Vagina (tissue), 2 donors: ENCODE measurements at places on chromosomes 4 and X.

DNA sequence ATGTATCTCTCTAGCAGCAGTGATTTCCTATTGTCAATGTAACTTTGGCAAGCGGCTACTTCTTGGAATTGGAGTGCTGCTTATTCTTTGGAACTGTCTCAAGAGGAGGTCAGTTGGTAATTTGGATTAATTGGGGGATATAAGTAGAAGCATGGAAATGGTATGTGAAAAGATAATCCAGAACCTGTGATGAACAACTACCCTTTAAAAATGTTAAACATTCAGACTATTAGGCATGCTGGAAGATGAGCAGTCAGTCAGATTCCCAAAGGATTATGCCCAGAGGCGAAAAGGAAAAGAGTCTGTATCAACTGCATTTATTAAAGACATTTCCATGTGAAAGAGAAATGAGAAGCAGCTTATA is 62.5 kb downstream of the SEC24D start:
- no peak for DNase-seq

DNA sequence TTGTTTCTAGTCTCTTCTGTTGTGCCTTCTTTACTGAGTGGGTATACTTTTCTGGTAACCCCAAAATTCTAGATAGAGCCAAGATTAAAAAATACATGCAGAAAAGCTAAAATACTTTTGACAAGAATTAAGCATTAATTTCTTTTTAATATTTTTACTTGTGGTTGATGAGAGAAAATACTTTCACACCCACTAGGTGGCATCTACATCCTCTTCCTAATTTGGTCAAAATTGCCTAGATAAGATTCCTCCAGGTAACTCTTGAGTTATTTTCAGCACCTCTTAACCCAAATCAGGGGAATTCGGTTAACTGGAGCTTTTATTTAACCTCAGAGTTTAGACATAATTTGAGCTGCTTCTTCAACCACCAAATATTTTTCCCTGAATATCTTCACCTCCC is 28.4 kb upstream of the COX7B2 start:
- DNase-seq, result no peak

DNA sequence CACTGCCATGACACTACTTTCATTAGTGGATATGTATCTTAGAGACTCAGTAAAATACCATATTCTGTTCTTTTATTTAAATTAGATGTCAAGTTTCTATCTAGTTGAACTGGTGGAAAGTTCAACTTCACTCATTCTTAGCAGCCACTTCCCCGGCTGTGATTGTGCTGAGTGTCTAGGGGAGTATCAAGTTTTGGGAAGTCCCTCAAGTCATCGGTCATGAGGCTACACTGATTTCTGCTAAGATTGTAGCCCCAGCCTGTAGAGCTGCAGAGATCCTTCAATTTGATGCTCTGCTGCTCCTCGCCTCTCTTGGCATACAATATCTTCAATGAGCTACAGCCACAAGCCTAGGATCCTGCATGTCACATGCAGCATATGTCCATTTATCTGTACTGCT is 53.9 kb downstream of the DMP1 start:
- no peak for DNase-seq

GRCh38 chrX:63350465-63350877 is 661 bp downstream of the SPIN4 start:
- no peak for DNase-seq

GRCh38 chr4:181661923-181662322 is 581.3 kb upstream of the TENM3 start:
- no peak for DNase-seq

- DNase-seq, result no peak
Observed at GRCh38 chr4:139557556-139558110, 1.6 kb upstream of the SETD7 start.

DNA sequence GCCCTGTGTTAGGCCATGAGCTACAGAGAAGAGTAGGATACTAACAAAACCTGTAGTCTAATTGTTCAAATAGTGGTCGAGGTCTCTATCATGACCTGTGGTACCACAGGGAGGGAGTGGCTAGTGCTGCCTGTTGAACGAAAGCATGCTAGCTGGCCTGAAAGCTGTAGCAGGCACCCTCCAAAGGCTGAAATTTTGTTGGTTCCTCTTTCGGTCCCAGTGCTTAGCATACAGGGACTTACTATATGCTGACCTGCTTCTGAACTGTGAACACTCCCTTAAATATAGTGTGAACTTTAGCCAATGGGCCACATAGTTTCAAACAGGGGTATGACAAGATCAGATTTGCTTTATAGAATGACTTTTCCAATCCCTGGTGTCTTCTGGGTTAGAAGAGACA is 113.4 kb downstream of the PJA1 start:
- no peak for DNase-seq

- DNase-seq, result no peak
Observed at GRCh38 chrX:18455384-18455783, 30.0 kb downstream of the CDKL5 start.

DNA sequence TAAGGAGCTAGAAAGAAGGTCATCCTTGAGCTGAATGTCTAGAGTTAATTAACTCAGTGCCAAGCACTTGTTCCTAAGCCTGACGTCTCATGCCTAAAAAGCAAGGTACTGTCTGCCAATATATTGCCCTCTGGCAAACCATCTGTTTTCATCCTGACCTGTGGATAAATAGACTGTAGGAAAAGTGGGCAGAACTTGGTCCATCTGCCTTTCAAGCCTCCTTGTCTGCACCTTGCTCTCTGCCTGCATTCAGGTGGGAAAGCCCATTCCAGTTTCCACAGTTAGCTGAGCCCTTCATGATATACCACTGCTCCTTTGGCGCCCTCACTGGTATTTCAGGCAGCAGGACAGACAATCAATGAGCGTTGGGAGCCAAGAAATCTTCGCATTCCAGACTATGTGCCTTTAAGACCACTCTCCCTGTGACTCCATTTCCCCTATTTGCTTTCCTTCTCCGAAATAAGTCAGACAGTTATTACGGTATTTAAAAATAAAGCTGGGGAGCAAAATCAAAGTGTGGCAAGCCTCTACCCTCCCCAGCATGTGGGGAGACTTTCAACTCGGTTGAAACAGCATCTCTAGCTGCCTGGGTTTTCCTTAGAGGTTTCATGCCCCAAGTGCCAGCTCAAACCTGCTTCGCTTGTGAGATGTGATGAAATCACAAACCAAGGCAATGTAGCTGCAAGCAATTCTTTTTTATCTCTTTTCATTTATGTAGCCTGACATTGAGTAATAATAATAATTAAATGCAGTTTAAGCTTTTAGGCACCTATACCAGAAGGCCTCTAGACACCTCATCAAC is 2.5 kb upstream of the CCDC149 start:
- no peak for DNase-seq

DNA sequence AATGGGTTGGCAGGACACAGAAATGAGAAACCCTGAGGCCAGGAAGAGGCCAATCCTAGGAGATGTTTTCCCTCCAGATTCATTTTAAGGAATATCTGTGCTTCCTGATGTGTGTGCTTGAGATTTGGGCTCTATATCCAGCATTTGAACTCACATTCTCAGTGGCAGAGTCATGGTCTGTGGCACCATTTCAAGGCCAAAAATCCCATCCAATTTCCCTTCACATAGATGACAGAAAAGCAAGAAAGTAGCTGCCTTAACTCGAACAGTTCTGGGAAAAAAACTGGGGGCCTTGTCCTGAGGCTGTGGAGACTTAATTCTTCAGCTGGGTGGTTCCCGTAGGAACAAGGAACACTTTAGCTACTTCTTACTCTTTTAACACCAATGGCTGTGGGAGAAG is 27.4 kb downstream of the TAF7L start:
- no peak for DNase-seq

DNA sequence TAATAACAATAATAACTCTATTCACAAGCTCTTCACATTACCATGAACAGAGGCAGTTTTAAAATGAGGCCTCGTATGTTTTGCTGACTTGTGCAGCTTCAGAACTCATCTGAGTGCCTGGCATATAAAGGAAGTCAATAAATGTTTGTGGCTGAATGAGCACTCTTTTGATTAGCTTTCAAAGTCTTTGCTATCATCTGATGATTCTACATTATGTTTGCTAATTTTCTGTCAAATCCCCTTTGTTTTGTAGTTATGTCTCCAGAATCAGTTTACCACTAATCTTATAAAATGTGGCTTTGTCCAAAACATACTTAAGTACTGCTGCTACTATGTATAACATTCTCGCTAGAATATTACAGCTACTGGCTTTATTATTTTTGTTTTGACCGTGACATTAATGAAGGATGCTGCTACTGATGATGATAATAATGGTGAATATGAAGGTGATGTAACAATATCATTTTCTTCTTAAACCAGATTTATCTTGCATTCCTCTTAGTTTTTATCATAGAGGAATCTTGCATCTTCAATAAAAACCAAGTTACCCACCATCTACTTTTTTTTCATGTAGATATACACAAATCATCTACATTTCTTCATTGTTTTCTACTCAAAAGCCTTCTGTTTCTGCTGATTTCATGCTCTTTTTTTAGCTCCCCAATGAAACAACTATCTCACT is 384.5 kb downstream of the NAF1 start:
- DNase-seq, result no peak

GRCh38 chr4:24772061-24772705 is 23.2 kb upstream of the SOD3 start:
- no peak for DNase-seq

- DNase-seq, result no peak
Observed at GRCh38 chrX:6465756-6466155, 69.2 kb downstream of the VCX3A start.

- no peak for DNase-seq
Observed at GRCh38 chr4:14857981-14858380, 144.3 kb upstream of the CPEB2 start.

GRCh38 chr4:85879518-85879917 is 404.6 kb downstream of the ARHGAP24 start:
- no peak for DNase-seq

DNA sequence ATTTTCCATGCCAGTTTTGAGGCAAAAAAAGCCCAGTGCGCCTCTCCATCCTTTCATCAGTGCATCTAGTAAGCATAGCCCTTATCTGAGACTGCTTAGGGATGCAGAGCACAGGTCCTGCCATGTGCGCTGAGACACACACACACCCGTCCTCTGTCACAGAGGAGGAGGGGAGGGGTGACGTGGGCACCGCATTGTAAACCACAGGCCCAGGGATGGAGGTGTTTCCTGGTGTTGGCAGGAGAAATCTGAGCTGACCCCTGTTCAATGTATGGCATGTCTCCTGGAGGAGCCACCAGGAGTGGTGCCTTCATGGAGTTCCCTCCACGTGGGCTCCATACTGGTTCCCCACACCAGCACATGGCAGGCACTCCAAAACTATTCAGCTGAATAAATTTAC is 65.8 kb upstream of the HELT start:
- DNase-seq, result no peak

GRCh38 chrX:14676431-14676830 is 147.1 kb downstream of the GLRA2 start:
- no peak for DNase-seq

DNA sequence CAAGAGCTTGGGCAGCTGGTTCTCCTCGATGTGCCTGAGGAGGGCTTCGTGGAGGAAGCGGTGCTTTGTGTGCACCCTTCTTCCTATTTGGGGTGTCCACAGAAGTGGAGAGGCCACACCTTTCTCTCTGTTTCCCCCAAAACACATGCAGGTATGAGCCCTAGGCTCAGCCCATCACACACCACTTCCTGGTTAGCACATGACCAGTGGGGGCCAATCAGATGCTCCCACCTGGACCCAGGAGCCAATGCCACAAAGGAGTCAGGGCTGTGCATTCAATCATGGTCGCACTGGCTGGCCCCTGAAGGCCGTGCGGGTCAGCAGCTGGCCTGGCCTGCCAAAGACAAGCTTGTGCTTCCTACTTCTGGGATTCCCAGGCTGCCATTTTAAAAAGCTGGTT is 51.4 kb downstream of the PPP2R2C start:
- DNase-seq, result no peak

DNA sequence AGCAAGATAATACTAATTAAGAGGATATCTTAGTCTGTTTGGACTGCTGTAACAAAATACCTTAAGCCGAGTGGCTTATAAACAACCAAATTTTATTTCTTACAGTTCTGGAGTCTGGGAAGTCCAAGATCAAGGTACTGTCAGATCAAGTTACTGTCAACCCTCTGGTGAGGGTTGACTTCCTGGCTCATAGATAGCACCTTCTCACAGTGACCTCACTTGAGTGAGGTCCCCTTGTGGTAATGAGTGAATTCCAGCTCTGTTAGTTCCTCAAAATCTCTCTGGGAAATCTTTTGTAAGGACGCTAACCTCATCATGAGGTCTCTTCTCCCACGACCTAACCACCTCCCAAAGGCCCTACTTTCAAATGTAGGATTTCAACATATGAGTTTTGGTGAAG is 36.9 kb upstream of the ADGRA3 start:
- DNase-seq, result no peak

DNA sequence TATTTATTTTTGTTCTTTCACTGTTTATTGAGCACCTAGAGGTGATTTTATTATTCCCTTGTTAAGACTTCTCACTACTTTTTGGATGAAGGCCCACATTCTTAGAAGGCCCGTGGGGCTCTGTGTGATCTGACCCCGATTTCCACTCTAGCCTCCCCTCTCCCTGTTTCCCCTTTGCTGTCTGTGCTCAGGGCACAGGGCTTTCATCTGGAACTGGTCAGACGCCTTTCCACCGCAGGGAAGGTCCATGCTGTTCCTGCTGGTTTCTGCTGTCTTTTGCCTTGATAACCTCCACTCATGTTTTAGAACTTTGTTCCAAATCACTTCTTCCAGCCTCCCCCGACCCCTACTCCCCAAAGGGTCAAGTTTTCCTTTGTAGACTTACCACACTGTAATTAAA is 31.3 kb upstream of the ANAPC4 start:
- no peak for DNase-seq

DNA sequence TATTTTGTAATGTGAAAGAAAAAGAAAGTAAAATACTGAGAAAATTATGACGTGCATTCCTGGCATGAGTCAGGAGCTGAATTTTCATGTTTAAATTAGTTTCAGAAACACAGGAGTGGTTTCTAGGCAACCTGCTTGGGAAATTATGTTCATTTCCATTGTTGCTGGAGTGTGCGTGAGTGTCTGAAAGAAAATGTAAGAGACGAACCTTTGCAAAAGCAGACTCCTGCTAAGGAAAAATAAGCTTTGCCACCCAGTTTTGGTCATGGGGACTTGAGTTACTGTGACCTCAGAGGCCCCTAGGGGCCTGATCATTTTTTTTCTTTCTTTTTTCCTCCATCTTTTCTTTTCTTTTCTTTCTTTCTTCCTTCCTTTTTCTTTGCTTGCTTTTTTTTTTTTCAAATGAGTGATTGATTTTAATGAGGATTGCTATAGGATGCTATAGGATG is 18.8 kb upstream of the CHRNA9 start:
- no peak for DNase-seq

GRCh38 chrX:102930990-102931756 is 5.9 kb upstream of the RAB40AL start:
- DNase-seq, result no peak

DNA sequence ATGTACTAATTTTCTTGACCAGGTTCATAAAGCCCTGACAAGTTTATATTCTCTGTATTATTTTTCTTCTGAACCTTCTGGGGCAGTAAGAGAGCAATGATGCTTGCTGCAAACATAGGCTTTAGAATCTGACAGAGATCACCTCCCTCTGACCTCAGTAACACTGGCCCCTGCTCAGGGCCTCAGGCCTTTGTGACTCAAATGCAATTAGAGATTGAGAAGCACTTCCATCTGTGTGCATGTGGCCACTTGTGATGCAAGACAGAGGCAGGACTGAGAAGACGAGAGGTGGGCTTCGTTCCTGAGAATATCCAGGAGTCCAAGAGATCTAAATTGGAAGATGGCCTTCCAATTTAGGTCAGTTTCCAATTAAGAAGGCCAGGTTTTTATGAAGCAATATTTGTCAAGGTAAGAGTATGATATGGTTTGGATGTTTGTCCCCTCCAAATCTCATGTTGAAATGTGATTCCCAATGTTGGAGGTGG is 82.8 kb upstream of the VEGFC start:
- no peak for DNase-seq

GRCh38 chr4:94841864-94842221 is 84.1 kb downstream of the BMPR1B start:
- no peak for DNase-seq
